ENCODE measurements at places on chromosomes 3 and 15. TPM values are rescaled to one million over a fixed set of nuclear protein-coding genes. Genes with fewer than 3 reads are reported as not detected.

TRAK1 gene
- 38.9 TPM for total RNA-seq

DNAJA4 gene
- total RNA-seq, result 5.3 TPM

U2SURP gene
- total RNA-seq, result 48.3 TPM

MORC1 gene
- total RNA-seq, result not detected

SLC6A1 gene
- 0.19 TPM for total RNA-seq

P2RY1 gene
- 1.5 TPM for total RNA-seq

HEMK1 gene
- 9.5 TPM for total RNA-seq

OXTR gene
- total RNA-seq, result 10.7 TPM

BHLHE40 gene
- total RNA-seq, result 9.0 TPM

OXSR1 gene
- 40.4 TPM for total RNA-seq

SLC6A20 gene
- not detected for total RNA-seq

CD96 gene
- not detected for total RNA-seq

CLDN18 gene
- not detected for total RNA-seq

MUC13 gene
- not detected for total RNA-seq

GRK7 gene
- total RNA-seq, result under 0.01 TPM

GOLGA6L10 gene
- total RNA-seq, result 0.94 TPM

ADIPOQ gene
- under 0.01 TPM for total RNA-seq

TMEM207 gene
- total RNA-seq, result not detected

PARP6 gene
- 9.8 TPM for total RNA-seq

ACKR4 gene
- 0.18 TPM for total RNA-seq

ZNF660 gene
- 0.63 TPM for total RNA-seq

MAP4 gene
- 83.9 TPM for total RNA-seq

ESYT3 gene
- total RNA-seq, result 0.09 TPM

AMT gene
- total RNA-seq, result 1.2 TPM

GOLGA6D gene
- not detected for total RNA-seq

XCR1 gene
- total RNA-seq, result not detected

MAGI1 gene
- 44.2 TPM for total RNA-seq

HRG gene
- not detected for total RNA-seq

PTX3 gene
- total RNA-seq, result 407 TPM

MFAP1 gene
- total RNA-seq, result 29.6 TPM

CCDC33 gene
- total RNA-seq, result not detected

CYP8B1 gene
- not detected for total RNA-seq

WDR93 gene
- total RNA-seq, result under 0.01 TPM

CIP2A gene
- total RNA-seq, result 13.0 TPM

LMOD3 gene
- total RNA-seq, result not detected

GOLGA6A gene
- not detected for total RNA-seq

CYFIP1 gene
- total RNA-seq, result 79.6 TPM

TF gene
- under 0.01 TPM for total RNA-seq

IGSF11 gene
- total RNA-seq, result not detected

TUSC7 gene
- not detected for total RNA-seq

ZNF662 gene
- total RNA-seq, result 0.36 TPM

DNAH12 gene
- total RNA-seq, result under 0.01 TPM

SLC27A2 gene
- total RNA-seq, result not detected

PLSCR2 gene
- total RNA-seq, result 0.18 TPM

PP2D1 gene
- total RNA-seq, result not detected

IL12A gene
- 0.47 TPM for total RNA-seq

ATP13A5 gene
- not detected for total RNA-seq

PLA2G4D gene
- total RNA-seq, result not detected

NTRK3 gene
- under 0.01 TPM for total RNA-seq

Data from endothelial cell of coronary artery (primary cell).